ENCODE measurements at places on chromosomes 11 and 22.

DNA sequence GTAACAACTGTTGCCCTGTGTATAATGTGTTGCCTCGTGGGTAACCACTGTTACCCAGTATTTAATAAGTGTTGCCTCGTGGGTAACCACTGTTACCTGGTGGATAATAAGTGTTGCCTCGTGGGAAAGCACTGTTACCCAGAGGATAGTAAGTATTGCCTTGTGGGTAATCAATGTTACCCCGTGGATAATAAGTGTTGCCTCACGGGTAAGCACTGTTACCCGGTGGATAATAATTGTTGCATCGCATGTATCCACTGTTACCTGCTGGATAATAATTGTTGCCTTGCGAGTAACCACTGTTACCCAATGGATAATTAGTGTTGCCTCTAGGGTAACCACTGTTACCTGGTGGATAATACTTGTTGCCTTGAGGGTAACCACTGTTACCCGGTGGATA, 17.1 kb upstream of the NXPE4 start:
- no peak for DNase-seq

DNA sequence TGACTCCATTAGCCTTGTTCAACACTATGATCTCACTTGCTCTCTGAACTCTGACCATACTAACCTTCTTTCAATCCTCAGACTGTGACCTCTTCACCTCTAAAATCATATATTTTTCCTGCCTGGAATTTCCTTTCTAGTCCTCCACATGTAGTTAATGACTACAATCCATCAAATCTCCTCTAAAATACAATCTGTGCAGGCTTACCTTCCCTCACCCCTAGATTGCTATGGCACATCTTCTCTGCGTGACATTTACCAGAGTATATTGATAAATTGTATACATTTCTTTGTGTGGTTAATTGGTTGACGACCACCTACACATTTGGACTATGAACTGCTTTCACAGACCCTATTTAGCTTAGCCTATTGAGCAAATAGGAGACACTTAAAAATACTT, 1330.2 kb upstream of the TENM4 start:
- no peak for DNase-seq

DNA sequence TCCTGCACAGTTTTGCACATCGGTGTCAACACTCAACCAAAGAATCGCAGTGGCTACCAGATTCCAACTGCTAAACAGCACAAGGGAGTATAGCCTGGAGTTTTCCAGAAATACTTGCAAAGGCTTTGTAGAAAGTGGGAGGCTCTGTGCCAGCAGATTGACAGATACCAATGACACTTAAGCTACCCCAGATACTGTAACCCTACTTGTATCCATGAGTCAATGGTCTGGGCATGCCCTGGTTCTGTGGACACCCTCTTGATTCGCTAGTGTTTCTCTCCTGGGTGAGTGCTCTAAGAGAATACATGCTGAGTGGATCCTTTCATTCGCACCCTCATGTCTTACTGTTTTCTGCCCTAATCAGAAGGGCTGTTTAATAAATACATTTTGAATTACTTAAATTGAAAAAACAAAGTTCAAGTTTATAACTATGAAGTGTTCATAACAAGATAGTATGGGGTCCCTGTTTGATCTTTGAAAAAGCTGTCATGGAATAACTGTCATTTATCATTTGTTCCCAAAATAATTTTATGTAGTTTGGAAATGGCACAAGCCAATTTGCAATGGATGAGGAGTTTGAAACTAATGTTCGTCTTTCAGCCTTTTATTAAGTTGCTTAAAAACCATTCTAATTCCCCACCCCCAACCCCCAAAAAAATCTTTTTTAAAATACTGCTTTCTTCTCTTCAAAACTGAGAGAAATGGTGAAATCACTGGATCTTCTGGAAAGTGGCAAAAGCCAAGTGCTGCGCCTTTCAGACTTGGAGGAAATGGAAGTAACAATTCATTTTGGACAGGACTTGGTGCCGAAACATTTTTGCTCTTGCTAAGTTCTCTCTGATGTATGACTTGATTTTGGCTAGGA, 600.5 kb upstream of the TENM4 start:
- no peak for DNase-seq

- DNase-seq, result no peak
These were observed 27.7 kb upstream of the RAB1B start for GRCh38 chr11:66240781-66241136.

GRCh38 chr11:9977554-9977953, 313.7 kb downstream of the SWAP70 start:
- DNase-seq, result no peak

GRCh38 chr22:50522806-50523438, 2.5 kb downstream of the SCO2 start:
- no peak for DNase-seq

GRCh38 chr11:131800452-131800851, 430.0 kb downstream of the NTM start:
- DNase-seq, result no peak

- DNase-seq, result no peak
These were observed 7.2 kb downstream of the PTDSS2 start for GRCh38 chr11:457111-457760.

GRCh38 chr11:9646324-9646723, 17.6 kb upstream of the SWAP70 start:
- no peak for DNase-seq

DNA sequence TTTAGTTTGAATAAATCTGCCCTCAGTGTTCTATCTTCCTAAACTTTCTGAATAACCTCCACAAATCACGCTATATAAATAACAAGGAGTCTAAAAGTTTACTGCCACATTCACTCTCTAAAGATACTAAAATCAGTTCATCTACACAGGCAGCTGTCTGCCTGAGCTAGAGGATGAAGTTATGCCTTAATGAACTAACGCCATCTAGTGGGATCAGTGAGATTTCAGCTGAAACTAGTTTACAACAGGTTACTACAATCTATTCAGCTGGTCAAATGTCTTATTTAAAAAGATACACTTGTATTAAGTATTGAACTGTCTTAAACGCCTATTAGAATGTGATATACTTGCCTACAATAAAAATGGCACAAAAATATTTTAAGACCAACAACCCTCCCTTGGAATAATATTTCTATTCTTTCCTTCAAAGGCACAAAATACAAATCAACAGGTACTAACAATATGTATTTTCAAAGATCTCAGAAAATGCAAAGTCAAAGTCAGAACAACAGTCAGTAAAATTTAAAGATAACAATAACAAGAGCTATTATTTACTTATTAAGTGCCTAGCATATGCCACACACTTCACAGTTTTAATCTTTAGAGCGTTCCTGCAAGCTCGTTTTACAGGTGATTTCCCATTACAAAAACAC, 84.1 kb downstream of the LARGE2 start:
- peak; percentile 70 for DNase-seq

- DNase-seq, result no peak
These were observed 397.4 kb downstream of the SOX6 start for GRCh38 chr11:15958910-15959309.

DNA sequence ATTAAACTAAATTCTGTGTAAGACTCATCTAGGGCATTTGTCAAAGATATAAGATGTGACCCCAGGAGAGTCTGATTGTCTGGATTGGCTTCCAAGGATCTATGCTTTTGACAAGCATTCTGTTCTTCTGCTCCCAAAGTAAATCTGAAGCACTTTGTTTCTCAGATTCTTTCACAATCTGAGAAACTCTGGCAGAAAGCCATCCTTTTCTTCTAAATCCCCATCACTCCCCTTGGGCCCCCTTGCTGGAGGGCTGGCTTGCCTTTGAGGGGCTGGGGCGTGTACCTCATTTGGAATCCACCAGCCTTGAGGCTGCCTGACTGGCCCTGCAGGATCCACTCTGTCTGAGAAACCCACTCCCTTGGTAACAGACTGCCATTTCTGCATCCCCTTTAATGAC, 173.5 kb upstream of the CTSC start:
- DNase-seq, result no peak

- no peak for DNase-seq
These were observed 53.2 kb downstream of the HIRA start for GRCh38 chr22:19378344-19378674.

DNA sequence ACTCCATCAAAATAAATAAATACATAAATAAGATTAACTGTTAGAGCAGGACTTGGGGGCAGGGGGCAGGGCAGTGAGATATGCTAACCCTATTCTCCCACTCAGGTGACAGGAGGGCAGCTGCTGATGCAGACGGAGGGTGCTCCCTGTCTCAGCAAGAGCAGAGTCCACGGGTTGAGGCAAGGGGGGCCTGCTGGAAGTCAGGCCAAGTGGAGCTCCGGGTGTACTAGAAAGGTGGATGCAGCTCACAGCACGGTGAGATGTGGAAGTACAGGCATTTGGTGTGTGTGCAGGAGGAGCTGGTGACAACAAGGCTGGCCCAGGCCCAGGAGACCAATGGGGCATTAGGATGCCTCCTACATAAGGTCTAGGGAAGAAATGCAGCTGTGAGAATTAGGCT, 467.3 kb upstream of the B3GAT1 start:
- DNase-seq, result no peak

- no peak for DNase-seq
These were observed 13.8 kb downstream of the ATP5MG start for GRCh38 chr11:118415062-118415738.

- no peak for DNase-seq
These were observed 273.7 kb downstream of the C11orf87 start for GRCh38 chr11:109695696-109696095.

DNA sequence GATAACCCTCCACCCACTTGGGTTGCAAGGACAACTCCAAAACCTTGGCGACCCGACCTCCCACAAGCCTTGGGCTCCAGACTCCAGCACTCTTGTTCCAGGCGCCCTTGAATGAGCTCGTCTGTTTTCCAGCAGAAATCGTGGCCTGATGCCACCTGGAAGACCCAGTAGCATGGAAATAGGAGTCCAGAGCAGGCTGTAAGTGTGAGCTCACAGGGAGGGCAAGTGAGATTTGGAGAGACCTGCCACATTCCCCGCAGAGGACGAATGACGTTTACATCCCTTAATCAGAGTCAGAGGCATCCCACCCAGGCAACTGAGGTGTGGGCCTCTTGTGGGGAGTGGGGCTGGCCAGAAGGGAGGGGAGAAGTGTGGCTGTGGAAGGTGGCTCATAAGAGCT, 71.9 kb downstream of the LDLRAD3 start:
- no peak for DNase-seq

DNA sequence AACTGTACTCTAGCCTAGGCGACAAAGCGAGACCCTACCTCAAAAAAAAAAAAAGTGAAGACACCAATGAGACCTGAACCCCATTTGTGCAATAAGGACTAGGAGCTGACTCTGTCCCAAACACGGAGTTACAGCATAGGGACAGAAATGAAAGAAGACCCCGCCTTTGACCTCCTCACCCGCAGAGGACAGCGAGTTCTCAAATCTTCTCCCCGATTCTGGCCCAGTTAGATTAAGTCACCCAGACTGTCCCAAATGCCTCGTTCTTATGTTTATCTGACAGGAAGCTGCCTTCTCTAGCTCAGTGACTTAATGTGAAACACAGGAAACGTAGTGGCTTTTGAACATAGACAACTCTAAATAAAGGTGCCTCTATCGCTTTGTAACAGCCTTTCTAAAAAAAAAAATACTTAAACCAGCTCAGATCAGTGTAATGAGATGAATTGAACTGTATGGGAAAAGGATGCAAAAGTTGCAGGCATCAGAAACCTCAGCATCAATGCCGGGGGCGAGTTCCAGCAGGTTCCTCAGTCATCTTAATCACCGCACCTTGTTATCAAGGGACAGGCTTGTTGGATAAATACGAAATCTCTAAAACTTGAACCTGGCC, 10.6 kb downstream of the MYH9 start:
- DNase-seq, result peak; percentile 79

DNA sequence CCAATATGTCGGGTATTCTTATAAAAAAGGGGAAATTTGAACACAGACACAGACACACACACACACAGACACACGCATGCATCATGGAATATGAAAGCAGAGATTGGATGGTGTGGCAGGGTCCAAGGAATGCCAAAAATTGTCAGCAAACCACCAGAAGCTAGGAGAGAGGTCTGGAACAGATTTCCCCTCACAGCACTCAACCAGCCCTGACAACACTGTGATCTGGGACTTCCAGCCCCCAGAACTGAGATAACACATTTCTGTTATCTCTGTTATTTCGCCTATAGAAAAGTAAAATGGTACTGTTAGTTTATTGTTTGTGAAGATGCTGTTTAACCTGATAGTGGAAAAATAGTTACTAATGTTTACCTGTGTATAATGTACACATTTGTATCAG, 145.4 kb upstream of the ZBED5 start:
- DNase-seq, result no peak

DNA sequence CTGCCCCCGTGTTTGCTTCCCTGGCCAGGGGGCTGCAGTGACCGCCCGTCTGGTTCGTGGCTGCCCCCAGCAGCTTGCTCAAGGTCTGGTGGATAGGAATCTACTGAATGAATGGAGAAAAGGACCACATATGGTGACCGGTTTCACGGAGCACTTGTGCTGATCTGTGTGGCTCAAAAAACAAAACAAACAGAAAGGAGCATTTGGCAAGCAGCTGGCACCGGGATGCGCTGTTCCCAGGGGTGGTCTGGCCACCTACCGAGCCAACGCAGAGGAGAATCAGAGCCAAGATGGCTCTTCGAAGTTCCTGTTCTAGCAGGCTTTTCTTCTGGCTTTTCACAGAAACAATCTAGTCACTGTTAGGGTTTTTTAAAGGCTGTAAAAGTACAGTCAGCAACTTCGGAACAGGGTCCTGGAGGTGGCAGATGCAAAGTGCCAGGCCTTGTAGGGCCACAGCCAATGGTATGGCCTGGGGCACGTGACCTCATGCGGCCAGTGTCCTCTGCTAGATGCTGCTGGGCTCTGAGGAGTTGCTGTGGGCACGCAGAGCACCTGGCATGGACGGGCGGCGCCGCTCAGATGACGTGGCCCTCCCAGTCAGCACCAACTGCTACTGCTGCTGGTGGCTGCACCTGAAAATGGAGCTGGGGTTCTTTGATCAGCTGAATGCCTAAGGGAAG, 27.3 kb upstream of the PACSIN2 start:
- DNase-seq, result no peak

DNA sequence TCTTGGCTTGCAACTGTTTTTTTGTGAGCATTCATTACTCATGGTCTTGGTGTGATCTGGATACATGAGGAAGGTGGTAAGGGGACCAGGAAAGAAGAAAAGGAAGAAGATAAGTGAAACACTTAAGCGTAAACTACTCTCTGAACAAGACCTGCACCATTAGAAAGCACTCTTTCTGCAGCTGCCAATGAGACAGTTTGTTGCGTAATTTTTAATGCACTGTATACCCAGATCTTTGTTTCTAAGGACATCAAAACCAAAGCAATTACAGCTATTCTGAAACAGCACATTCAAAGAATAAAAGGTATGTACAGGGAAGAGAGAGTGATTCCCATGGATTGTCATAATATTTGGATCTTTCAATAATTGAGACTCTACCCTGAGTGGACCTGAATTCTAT, 147.4 kb downstream of the BLID start:
- no peak for DNase-seq

GRCh38 chr11:113698515-113698914, 7.6 kb downstream of the TMPRSS5 start:
- DNase-seq, result no peak

GRCh38 chr11:88569342-88569741, 231.8 kb upstream of the CTSC start:
- DNase-seq, result no peak
